Hypothalamus (tissue), 51 donors: ENCODE measurements at places on chromosomes 7 and 10.

- DNase-seq, result no peak
These were observed 29.5 kb downstream of the FOXK1 start for GRCh38 chr7:4711634-4712033.

- DNase-seq, result no peak
These were observed 48.7 kb downstream of the MYPN start for GRCh38 chr10:68158031-68158430.

- DNase-seq, result no peak
These were observed 266.5 kb upstream of the NPY start for GRCh38 chr7:24017519-24017918.

- no peak for DNase-seq
These were observed 296.7 kb downstream of the BBS9 start for GRCh38 chr7:33425929-33426678.

DNA sequence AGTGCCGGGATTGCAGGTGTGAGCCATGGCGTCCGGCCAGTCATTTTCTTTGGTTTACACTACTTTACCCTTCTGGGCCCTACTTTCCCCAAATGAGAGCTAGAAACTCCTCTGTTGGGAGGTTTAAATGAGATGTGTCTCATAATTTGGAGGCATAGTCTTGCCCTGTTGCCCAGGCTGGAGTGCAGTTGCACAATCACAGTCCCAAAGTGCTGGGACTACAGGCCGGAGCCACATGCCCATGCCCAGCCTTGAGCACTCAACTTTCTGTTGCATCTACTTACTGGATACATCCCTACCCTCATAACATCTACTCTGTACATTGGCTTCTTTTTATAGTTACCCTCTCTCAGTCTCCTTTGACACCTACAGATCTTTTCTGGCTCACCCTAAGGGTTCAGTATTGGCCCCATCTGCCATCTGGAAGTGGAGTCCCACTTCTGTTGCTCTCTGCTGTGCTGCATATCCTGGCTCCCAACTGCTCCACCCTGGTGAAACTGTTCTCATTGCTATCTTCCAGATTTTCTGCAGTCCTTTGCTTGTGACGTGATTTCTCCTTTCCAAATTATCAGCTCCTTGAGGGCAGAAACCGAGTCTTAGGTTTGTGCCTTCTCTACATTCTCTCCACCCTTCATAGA lies 8.4 kb downstream of the EIF4H start:
- no peak for DNase-seq

DNA sequence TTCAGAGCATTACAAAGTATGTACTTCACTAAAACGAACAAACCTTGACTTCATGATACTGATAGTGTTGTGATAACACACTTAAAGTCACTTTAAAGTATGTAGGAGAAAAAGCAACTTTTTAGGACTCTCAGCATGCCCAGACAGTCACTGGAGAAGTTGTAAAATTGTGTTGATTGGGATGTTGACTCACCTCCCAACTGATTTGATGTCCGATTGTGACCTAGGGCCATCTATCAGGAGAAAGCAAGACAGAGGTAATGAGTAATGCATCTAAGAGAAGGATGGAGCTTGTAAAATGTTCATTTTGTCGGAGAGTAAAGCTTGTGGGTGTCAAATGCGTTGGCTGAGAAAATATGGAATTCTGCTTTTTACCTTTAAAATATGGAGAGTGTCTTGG lies 135.4 kb upstream of the SEMA3D start:
- no peak for DNase-seq

- no peak for DNase-seq
These were observed 141.2 kb downstream of the MLLT10 start for GRCh38 chr10:21675157-21675796.

DNA sequence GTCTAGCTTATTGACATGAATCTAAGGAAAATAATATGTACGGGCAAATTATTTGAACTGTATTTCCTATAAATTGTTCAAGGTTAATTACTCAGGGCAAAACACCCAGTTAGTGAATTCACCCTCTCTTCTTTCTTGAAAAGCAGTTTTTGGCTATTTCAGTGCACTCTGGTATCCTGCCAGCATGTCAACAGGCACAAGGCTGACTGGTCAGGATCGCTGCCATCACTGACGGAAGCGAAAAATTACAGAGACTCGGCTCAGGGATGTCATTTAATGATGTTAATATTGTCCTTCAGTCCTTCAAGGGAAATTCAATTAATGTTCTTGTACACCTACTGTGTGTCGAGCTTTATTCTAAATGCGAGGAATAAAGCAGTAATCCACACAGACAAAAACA lies 28.3 kb upstream of the OLAH start:
- no peak for DNase-seq

- no peak for DNase-seq
These were observed 169.0 kb upstream of the PRKCQ start for GRCh38 chr10:6748981-6749635.

DNA sequence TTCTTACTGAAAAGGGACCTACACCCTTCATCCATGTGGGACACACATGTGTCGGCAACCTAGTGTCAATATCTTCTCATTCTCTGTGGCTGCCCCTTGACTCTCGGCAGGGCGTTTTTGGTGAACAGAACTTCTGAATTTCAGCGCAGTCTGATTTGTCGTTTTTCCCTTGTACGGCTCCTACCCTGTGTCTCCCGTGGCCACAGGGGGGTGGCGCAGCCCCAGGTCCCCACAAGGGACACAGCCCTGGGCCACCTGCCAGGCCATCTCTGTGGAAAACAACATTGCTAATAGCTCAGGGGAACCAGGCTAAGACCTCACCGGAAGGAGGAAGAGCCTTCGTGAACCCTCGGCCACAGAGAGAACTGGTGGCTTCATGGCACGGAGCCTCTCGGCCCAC lies 53.1 kb upstream of the NKX6-2 start:
- no peak for DNase-seq

DNA sequence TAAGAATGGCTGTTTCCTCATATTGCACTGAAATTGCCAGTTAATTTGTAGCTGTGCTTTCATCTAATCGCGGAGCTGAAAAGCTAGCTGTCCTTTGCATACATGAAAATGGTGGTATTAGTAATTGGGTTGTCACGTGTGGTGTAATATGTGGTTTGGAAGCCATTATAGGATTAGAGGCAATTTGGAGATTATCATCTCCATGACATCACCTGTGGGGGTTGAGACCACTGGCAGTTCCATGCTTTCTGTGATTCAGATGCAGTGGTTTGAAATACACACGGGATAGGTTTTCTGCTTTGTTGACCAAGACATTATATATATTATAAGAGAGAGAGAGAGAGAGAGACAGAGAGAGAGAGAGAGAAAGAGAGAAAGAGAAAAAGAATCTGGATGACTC lies 180.8 kb downstream of the RAB11FIP2 start:
- DNase-seq, result no peak

DNA sequence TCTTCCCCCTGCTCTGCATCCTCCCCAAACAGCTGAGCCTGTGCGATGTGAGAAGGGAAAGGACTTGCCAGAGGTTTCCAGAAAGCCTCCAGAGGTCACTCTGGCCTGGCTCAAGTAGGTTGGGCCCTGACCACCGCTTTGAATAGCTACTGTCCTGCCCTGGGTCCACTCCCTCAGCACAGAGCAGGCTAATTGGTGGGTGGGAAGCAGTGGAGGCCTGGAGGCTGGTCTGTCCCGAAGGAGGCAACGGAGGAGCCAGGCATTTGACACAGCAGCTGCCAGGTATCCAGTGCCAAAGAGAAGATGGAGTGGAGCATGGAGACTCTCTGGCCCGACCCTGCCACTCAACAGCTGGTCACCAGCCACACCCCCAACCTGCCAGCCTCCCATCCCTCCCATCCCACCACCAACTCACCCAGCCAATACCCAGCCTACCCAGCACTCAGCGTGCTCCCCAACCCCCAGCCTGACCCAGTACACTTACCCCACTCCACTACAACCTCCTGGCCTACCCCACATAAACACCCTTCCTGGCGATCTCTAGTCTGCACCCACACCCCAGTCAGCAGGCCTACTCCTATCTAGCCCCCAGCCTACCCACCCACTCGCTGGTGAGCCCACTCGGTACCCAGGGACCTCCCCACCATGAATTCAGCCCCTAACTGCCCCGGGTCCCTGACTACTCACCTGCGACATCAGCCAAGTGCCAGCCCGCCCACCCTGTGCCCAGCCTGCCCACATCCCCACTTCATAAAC lies 64.6 kb upstream of the COL13A1 start:
- no peak for DNase-seq

GRCh38 chr10:60627778-60628748 lies 150.2 kb upstream of the CDK1 start:
- DNase-seq, result no peak

DNA sequence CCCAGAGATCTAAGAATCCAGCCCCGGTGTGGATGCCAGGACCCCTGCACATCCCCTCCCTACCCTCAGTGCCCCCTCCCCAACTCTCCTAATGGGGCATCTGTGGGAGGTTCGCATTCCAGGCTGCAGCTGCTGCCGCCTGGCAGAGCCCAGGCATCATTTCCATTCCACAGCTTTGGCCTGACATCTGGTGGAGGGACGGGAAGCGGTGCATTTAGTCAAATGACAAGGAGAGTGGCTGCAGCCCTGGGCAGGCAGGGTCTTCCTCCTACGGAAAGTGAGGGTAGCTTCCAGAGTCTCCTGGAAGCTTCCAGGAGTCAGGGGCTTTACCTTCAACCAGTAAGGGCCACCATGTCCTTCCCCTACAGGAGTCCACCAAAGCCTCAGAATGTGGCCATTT lies 30.8 kb downstream of the PRLHR start:
- no peak for DNase-seq

- peak; percentile 30 for DNase-seq
These were observed 657 bp downstream of the HACD1 start for GRCh38 chr10:17616403-17617030.

- no peak for DNase-seq
These were observed 67.5 kb downstream of the LRMDA start for GRCh38 chr10:75498884-75499350.

- DNase-seq, result no peak
These were observed 16.0 kb downstream of the GIMAP8 start for GRCh38 chr7:150466477-150466876.

GRCh38 chr7:47260270-47260669 lies 321.6 kb downstream of the TNS3 start:
- no peak for DNase-seq

DNA sequence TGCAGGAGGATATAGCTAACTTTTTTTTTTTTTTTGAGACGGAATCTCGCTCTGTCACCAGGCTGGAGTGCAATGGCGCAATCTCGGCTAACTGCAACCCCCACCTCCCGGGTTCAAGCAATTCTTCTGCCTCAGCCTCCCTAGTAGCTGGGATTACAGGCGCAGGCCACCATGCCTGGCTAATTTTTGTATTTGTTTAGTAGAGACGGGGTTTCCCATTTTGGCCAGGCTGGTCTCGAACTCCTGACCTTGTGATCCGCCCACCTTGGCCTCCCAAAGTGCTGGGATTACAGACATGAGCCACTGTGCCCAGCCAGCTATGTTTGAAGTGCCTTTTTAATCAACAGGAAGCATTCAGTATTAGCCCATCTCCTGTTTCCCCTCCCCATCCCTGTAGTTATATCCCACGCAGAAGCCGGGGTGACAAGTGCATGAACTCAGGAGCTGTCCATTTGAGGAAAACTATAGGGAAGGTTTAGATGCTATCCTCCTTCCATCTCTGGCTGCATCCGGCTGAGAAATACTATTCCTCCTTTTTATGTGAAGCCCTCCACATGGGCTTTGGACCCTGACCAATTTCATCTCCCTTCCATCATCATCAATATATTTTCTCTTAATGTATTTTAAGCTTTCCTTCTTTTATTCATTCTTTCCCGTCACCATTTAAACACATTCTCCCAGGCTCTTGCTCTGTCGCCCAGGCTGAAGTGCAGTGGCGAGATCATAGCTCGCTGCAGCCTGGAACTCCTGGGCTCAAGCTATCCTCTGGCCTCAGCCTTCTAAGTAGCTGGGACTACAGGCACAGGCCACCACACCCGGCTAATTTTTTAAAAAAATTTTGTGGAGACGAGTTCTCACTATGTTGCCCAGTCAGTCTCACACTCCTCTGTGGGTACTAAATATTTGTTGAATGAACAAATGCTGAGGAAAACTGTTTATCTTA lies 1.3 kb upstream of the POT1 start:
- DNase-seq, result no peak

DNA sequence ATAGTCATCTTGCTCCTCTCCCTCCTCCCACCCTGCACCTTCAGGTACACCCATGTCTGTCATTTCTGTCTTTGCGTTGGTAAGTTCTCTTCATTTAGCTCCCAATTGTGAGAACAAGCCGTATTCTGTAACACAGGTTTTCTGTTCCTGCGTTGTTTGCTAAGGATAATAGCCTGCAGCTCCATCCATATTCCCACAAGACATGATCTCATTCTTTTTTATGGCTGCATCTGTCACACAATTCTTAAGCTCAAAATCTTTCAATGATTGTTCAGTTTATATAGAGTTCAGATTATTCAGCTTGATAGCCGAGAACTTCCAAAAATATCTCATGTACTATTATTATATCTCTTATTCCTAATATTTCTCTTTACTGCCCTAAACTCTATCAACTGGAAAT lies 16.0 kb upstream of the TMEM168 start:
- no peak for DNase-seq

GRCh38 chr7:100130608-100131453 lies 4.1 kb downstream of the MBLAC1 start:
- peak; percentile 59 for DNase-seq

- DNase-seq, result no peak
These were observed 157.6 kb upstream of the SEMA3E start for GRCh38 chr7:83806538-83806937.

GRCh38 chr10:70827086-70827757 lies 11.5 kb downstream of the SGPL1 start:
- no peak for DNase-seq

DNA sequence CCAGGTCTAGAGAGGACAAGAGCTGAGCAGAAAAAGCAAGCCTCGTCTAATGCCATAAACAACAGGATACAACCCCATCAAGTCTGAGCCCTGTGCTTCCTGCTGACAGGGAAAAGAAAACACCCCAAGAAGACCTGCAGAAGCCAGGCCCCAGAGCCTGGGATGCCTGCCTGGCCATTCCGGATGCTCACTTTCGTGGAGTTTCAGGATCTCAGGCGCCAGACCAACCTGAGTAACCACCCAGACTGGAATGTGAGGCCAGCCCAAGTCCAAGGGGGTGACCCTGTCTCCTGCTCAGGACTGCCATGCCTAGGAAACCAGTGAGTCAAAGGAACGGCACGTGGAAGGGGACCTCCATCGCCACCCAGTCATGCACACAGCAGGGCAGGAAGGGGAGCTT lies 74.3 kb downstream of the PLXNA4 start:
- DNase-seq, result no peak

- no peak for DNase-seq
These were observed 358.4 kb downstream of the KCNMA1 start for GRCh38 chr10:77279207-77279606.

DNA sequence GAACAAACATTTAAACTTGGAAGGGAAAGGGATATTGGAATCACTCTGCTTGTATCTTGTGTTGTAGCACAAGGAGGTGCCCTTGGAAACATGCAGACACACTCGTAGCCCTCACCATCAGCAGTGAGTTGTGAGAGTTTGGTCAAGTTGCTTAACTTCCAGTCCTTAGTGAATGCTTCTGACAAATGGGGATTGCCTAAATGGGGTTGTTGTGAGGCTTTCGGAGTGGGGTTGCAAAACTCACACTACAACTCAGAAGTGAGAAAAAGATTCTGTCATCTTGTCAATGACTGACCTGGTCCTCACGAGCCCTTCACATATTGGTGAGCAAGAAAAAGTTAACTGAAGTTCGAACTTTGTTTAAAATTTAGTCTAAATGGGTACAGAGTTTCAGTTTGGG lies 29.0 kb upstream of the GSDME start:
- no peak for DNase-seq

GRCh38 chr7:74226633-74227032 lies 16.8 kb downstream of the LAT2 start:
- DNase-seq, result no peak
